ENCODE measurements at places on chromosomes 3 and 15. TPM values are rescaled to one million over a fixed set of nuclear protein-coding genes. Genes with fewer than 3 reads are reported as not detected.

GRCh38 chr15:64842986-64843561 is 1.4 kb downstream of the PLEKHO2 start:
- peaks cover 68% of the 10 kb centered on the region for H3K4me1 ChIP-seq
- peak overlapping the region; percentile 99 for H3K27ac ChIP-seq
- H3K27me3 ChIP-seq, result no peaks in the 10 kb centered on the region
- peak overlapping the region; percentile 99 for H3K4me3 ChIP-seq
- H3K36me3 ChIP-seq, result no peaks in the 10 kb centered on the region

DNA sequence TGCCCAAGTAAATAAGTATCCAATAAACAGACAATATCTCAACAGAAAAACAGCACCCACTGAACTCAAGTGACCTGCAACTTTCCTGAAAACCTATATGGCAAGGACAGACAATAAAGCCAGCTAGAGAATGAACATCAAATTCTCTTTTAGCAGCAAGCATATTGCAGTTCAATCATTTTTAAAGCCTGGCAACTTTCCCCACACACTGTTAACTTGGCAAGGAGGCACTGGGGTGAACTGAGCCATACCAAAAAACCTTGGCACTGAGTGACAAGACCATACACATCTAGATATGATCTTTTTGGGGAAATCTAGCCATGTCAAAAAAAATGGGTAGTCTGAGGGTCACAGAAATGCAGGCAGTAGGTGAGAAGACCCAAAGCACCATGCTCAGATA is 174.6 kb downstream of the STT3B start:
- H3K36me3 ChIP-seq, result no peaks in the 10 kb centered on the region
- H3K27ac ChIP-seq, result no peak overlapping the region

DNA sequence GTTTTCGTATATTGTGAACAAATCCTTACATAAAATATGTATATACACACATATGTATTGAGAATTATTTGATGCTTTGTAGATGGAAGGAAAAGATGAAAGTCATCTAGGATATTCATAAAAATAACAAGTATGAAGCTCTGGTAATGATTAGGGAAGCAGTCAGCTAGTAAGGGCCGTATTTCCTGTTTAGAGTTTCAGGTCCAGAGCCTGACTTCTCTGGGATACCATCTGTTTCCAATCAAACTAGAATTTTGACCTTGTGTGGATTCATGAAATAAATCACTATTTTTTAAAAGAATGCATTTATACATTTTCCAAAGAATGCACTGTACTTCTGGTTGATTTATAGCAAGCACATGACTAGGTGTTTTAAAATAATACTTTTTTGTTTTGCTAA is 156.1 kb upstream of the CGNL1 start:
- peaks cover 62% of the 10 kb centered on the region for H3K4me1 ChIP-seq
- no peaks in the 10 kb centered on the region for H3K36me3 ChIP-seq
- DNase-seq, result no peak
- no peak overlapping the region for H3K4me3 ChIP-seq
- H3K27ac ChIP-seq, result no peak overlapping the region

Gene FOXB1
- total RNA-seq, result not detected

- H3K4me3 ChIP-seq, result no peak overlapping the region
- H3K36me3 ChIP-seq, result peaks cover 95% of the 10 kb centered on the region
- H3K27ac ChIP-seq, result no peak overlapping the region
- no peaks in the 10 kb centered on the region for H3K4me1 ChIP-seq
- no peaks in the 10 kb centered on the region for H3K27me3 ChIP-seq
These were observed 152.1 kb downstream of the PDE8A start for GRCh38 chr15:85133709-85134108.

DNA sequence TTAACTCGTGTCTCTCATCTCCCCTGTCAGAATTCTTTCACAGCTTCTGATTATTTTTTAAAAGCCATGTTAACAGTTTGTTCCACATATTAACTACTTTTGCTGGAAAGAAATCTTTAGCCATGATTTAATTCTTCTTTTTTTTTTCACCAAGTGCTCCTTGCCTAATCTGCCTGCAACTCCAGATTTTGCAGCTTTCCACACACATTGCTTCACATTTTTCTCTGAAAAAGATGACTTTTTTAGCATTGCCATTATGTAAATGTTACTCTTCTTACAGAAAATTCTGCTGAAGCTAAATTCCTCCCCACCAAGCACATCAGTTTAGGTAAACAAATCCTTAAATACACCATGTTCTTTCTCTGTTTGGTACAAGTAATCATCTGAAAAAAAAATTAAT is 23.4 kb upstream of the PPARG start:
- H3K27ac ChIP-seq, result no peak overlapping the region
- peaks cover 8% of the 10 kb centered on the region for H3K4me1 ChIP-seq
- no peak for DNase-seq
- H3K4me3 ChIP-seq, result no peak overlapping the region
- H3K36me3 ChIP-seq, result no peaks in the 10 kb centered on the region
- H3K27me3 ChIP-seq, result no peaks in the 10 kb centered on the region

DNA sequence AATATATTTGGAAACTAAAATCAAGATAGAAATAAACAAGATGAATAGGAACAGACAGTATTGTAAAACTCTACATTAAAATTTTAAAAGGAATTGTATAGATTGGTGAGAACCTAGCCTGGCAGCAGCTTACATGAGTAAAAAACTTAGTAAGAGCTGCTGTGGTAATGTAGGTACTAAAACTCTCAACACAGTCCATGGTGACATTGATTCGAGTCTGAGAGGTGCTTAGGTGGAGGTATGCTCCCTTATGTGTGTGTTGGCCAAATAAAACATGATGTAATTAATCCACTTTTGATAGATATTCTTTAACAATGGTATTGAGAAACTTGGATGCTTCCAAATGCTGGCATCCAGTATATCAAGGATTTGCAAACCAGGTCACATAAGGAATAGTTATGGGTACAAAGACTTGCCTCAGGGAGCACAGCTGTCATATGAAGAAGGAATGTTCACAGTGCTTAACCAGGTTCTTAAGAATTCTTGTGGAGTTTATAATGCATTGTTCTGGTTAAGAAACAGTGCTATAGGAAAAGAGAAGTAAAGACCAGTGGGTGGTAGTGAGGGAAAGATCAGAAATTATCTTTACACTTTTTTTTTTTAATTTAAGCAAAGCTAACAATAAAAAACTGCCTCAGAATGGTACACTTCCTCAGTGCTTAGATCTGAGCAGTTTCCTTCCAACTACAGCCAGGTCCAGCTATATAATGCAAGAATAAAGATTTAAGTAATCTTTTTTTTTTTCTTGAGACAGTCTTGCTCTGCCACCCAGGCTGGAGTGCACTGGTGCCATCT is 24.6 kb upstream of the IL20RB start:
- H3K27ac ChIP-seq, result peak overlapping the region; percentile 28
- peaks cover 14% of the 10 kb centered on the region for H3K36me3 ChIP-seq
- no peak for DNase-seq
- H3K4me1 ChIP-seq, result peaks cover 70% of the 10 kb centered on the region
- H3K4me3 ChIP-seq, result peak overlapping the region; percentile 22

DNA sequence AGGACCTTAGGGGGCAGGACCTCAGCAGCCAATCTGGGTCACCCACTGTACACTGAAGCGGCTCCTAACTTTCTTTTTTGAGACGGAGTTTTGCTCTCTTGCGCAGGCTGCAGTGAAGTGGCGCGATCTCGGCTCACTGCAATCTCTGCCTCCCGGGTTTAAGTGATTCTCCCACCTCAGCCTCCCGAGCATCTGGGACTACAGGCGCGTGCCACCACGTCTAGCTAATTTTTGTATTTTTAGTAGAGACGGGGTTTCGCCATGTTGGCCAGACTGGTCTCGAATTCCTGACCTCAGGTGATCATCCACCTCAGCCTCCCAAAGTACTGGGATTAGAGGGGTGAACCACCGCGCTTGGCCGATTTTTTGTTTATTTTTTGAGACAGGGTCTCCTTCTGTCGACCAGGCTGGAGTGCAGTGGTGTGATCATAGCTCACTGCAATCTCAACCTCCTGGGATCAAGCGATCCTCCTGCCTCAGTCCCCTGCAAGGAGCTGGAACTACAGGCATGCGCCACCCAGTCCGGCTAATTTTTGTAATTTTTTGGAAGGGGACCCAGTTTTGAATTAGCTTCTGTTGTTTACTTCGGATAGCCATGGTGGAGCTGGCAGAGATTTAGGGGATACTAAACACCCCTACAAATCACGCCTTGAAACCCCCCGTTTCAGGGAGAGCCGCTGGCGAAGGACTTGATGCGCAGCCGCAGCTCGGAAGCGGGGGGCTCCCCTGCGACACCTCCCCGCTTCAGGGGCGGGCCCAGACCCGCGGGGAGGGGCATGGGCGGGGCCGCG is 1.5 kb upstream of the CLK3 start:
- peak overlapping the region; percentile 100 for H3K27ac ChIP-seq
- peak overlapping the region; percentile 97 for H3K4me3 ChIP-seq
- H3K36me3 ChIP-seq, result peaks cover 6% of the 10 kb centered on the region
- no peaks in the 10 kb centered on the region for H3K27me3 ChIP-seq
- no peak for DNase-seq
- peaks cover 44% of the 10 kb centered on the region for H3K4me1 ChIP-seq

DNA sequence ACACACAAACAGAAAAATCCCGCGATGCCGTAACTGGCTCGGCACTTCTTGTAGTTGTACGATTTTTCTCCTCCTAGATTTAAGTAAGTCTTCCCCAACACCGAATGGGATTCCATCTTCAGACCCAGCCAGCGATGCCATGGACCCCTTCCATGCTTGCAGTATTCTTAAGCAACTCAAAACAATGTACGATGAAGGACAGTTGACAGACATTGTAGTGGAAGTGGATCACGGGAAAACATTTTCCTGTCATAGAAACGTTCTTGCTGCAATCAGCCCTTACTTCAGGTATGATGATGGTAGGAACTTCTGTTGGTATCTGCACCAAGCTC is 763 bp downstream of the KBTBD8 start:
- peaks cover 7% of the 10 kb centered on the region for H3K36me3 ChIP-seq
- H3K4me3 ChIP-seq, result peak overlapping the region; percentile 92
- no peaks in the 10 kb centered on the region for H3K27me3 ChIP-seq
- peak overlapping the region; percentile 88 for H3K27ac ChIP-seq
- peaks cover 9% of the 10 kb centered on the region for H3K4me1 ChIP-seq

GRCh38 chr3:5791558-5791957 is 604.1 kb downstream of the EDEM1 start:
- no peaks in the 10 kb centered on the region for H3K36me3 ChIP-seq
- no peak overlapping the region for H3K27ac ChIP-seq
- no peak overlapping the region for H3K4me3 ChIP-seq
- H3K4me1 ChIP-seq, result no peaks in the 10 kb centered on the region
- DNase-seq, result no peak

- no peak overlapping the region for H3K27ac ChIP-seq
- H3K4me3 ChIP-seq, result no peak overlapping the region
- no peak for DNase-seq
- no peaks in the 10 kb centered on the region for H3K27me3 ChIP-seq
- H3K4me1 ChIP-seq, result no peaks in the 10 kb centered on the region
These were observed 9.3 kb downstream of the VEPH1 start for GRCh38 chr3:157493627-157494550.

DNA sequence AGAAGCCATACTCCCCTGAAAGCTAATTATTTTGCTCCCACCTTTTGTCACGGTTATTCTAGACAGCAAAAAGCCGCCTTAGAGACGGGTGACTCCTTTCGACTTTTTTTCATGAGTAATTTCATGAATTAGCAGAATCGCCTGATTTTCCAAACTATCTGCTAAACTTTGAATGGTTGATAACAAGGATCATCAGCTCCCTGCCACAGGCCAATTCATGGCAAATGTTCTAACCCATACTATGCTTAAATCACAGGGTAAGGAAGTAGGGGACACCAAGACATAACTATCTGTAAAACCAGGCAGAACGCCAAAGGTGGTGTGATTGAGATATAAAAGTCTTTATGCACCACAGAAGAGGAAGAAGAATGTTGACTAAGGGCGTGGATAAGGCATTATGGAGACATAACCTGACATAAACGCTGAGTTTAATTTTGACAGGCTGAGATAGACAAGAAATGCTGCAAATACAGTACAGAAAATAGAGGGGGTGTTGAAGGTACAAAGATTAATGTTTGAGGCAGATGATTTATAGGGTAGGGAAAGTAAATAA is 891 bp upstream of the DMXL2 start:
- DNase-seq, result no peak
- peak overlapping the region; percentile 72 for H3K4me3 ChIP-seq
- peak overlapping the region; percentile 84 for H3K27ac ChIP-seq
- H3K36me3 ChIP-seq, result no peaks in the 10 kb centered on the region
- no peaks in the 10 kb centered on the region for H3K27me3 ChIP-seq
- H3K4me1 ChIP-seq, result peaks cover 27% of the 10 kb centered on the region

Gene TTC14
- 50.8 TPM for total RNA-seq

DNA sequence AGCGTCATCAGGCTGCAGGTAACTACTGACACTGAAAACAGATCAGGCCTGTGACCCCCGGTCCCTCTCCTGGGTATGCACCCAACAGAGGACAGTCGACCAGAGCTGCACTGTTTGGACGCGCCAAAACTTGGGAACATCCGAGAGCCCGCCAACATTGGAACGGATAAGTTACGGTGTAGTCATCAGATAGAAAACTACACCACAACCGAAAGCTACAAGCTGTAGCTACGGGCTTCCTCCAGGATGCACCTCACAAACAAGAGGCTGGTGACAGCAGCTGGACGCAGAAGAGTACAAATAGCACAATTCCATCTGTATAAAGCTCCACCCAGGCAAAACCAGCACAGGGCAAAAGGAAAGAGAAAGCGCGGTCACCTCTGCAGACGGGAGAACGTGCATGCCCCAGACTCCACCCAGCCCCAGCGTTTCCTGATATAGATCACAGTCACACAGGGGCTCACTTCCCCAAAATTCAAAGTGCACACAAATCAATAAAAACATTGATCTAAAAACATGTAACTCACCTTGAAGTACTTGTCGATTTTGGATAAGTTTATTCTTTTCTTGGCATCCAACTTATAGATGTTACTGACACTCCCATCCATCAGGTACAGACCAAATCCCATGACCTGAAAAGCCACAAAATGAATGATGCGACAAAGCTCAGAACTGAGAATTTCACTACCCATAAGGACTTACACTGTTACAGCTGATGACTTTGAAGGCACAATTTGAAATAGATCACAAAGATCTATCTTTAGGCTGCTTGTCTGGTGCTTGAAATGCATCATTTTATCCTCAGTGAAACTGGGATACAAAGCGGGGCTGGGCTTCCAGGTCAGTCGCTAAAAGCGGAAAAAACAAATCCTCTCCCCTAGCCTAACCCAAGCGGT is 43.3 kb downstream of the CYFIP1 start:
- H3K27me3 ChIP-seq, result no peaks in the 10 kb centered on the region
- no peak overlapping the region for H3K27ac ChIP-seq
- no peak for DNase-seq
- H3K4me3 ChIP-seq, result no peak overlapping the region
- no peaks in the 10 kb centered on the region for H3K4me1 ChIP-seq
- H3K36me3 ChIP-seq, result peaks cover 87% of the 10 kb centered on the region

Gene GOLGA8M
- 0.71 TPM for total RNA-seq

- H3K27me3 ChIP-seq, result no peaks in the 10 kb centered on the region
- no peak overlapping the region for H3K27ac ChIP-seq
- no peaks in the 10 kb centered on the region for H3K4me1 ChIP-seq
- no peaks in the 10 kb centered on the region for H3K36me3 ChIP-seq
- no peak for DNase-seq
These were observed 12.0 kb downstream of the TEX55 start for GRCh38 chr3:119157971-119158370.

Gene SAMMSON
- total RNA-seq, result 1.5 TPM

Measured in esophagus muscularis mucosa (tissue), 4 donors.